Endodermal cell (in vitro differentiated cells): ENCODE measurements at places on chromosomes 16 and 17.

DNA sequence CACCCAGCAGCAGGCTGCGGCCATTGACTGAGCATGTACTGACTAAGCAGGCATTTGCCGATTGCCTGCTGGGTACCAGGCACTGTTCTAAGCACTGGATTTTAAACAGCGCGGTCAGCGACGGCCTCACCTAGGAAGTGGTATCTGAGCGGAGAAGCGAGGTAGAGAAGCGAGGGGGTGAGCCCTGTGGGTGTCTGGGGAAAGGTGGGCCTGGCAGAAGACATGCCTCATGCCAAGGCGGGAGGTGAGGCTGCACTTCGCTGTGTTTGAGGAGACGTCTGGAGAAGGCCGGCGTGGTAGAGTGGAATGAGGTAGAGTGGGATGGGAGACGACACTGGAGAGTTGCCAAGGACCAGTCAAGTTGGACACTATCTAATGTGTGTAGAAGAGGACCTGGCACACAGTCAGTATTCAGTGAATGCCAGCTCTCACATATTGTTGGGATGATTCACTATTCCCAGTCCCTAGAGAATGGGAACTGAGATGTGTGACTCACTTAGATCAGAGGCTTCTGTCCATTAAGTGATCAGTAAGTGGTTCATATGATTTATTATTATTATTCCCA lies 14.4 kb downstream of the SYCE1L start:
- DNase-seq, result no peak

GRCh38 chr16:76276745-76277438 lies at the start of gene CNTNAP4:
Gene CNTNAP4, plus strand, starts transcription at chr16:76277401. Its CDS starts 262 bp downstream, at chr16:76277663.
- DNase-seq, result peak; percentile 79

DNA sequence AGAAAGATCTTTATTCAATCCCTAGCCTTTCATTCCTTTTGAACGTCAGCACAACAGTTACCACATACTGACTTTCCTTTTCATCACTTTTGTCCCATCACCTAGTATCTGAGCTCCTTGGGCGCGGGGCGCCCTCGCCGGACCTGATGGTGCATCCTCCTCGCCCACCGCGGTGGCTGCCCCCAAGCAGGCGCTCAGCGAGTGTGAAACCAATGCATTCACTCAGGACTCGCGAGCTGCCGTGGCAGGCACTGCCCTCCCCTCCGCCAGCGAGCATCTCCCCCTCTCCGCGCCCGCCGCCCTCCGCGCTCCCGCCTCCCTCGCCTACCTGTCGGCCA lies 756 bp downstream of the KLHL11 start:
- peak; percentile 87 for DNase-seq

DNA sequence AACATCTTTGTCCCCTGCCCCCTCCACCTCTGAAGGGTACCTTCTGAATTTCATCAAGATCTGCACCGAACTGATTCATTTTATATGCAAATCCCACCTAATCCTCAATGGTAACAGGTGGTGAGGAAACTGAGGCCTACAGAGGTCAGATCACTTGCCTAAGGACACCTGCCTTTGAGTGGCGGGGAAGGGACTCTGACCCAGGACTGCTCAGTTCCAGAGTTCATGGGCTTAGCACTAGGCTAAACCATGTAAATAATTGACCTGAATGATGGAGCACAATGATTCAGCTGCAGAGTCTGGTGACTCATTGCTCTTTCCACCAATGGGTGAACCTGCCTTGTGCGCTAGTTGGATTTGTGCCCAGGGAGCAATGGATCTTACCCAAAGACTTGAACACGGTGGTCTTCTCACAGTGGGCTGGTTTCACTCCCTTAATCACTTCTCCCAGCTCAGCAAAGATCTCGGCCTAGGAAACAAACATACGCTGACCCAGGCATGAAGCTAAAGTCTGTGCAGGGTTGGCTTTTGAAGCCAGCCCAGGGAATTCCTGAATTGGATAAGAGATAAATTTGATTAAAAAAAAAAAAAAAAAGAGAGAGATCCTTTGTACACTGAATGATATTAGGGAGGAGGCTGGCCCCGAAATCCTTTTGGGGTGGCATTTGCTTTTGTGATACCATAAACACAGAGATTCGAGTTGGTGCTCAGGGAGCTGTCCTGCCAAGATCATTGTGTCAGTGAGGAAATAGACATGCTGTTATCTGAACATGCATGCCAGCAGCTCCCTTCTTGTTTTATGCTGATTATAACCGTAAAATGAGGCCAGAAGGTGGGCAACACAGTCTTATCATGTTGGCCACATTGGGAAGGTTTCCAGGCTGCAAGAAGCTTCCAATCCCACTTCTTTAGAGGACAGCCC lies 17.0 kb downstream of the CRYM start:
- no peak for DNase-seq

DNA sequence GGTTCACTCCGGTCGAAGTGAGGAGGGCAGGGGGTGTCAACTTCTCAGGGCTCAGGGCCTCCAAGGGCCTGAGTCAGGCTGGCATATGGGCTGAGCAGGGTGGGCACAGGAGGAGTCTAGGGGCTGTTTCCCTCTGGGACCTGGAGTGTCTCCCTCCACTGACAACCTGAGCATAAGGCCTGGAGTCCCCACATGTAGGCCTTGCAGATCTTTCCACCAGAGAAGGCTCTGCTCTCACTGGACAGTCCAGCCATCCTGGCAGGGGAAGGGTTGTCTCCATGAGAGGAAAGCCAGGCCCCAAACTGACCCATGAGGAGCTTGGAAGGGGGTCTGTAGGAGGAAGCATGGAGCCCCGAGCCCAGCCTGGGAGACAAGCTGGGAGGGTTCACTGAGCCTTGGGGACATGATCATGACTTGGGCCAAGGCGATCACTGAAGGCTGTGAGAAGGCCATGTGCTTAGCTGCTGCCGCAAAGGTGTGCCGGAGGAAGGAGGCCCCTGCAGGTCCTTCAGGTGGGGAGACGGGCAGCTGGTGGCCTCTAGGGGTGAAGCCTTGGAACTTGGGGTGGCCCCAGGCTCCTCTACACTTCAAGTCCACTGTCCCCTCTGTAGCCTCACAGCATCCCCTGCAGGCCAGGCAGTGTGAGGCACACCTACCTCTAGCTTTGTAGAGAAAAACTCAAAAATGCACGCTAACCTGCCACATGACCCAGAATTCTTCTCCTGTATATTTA lies 9.9 kb downstream of the CMTM2 start:
- peak; percentile 84 for DNase-seq

- no peak for DNase-seq
These were observed 31.2 kb downstream of the SREBF1 start for GRCh38 chr17:17805575-17805974.

- no peak for DNase-seq
These were observed 108.5 kb upstream of the CHMP6 start for GRCh38 chr17:80882926-80883685.

- peak; percentile 88 for DNase-seq
These were observed 19.9 kb downstream of the ARL4D start for GRCh38 chr17:43418441-43419374.
